Activated CD8-positive, alpha-beta memory T cell treated with anti-CD3 and anti-CD28 coated beads for 36 hours (primary cell): ENCODE measurements at places on chromosomes 1 and 21. TPM values are rescaled to one million over a fixed set of nuclear protein-coding genes. Genes with fewer than 3 reads are reported as not detected.

S100B gene
- total RNA-seq, result 0.71 TPM

IFNAR1 gene
- total RNA-seq, result 32.3 TPM

AK4 gene
- total RNA-seq, result 126 TPM

GPR37L1 gene
- total RNA-seq, result not detected

NR5A2 gene
- not detected for total RNA-seq

ROR1 gene
- total RNA-seq, result not detected

ALX3 gene
- total RNA-seq, result not detected

AGMAT gene
- total RNA-seq, result 19.6 TPM

SPATA45 gene
- total RNA-seq, result not detected

TMPRSS2 gene
- not detected for total RNA-seq

PTPN7 gene
- total RNA-seq, result 454 TPM

KLHDC7A gene
- total RNA-seq, result not detected

LMOD1 gene
- total RNA-seq, result not detected

CA6 gene
- total RNA-seq, result 2.5 TPM

AMY2A gene
- not detected for total RNA-seq

RNU1-1 gene
- 1,003 TPM for total RNA-seq

SLC16A4 gene
- total RNA-seq, result 0.10 TPM

TNN gene
- total RNA-seq, result not detected

LCE1F gene
- total RNA-seq, result not detected

PODN gene
- not detected for total RNA-seq

AK5 gene
- total RNA-seq, result 0.57 TPM

FCRL2 gene
- not detected for total RNA-seq

LHX8 gene
- total RNA-seq, result not detected

MATN1 gene
- total RNA-seq, result 0.27 TPM

RIMS3 gene
- 1.2 TPM for total RNA-seq

RNU1-2 gene
- total RNA-seq, result 1,003 TPM

ARTN gene
- 0.15 TPM for total RNA-seq

UBL4B gene
- total RNA-seq, result not detected

B3GALT6 gene
- total RNA-seq, result 23.0 TPM

TRIM58 gene
- 0.08 TPM for total RNA-seq

CFHR5 gene
- total RNA-seq, result not detected

AADACL4 gene
- total RNA-seq, result not detected

ASAP3 gene
- total RNA-seq, result 1.1 TPM

DISP3 gene
- total RNA-seq, result 0.38 TPM
